ENCODE measurements at places on chromosomes 13 and 19.

GRCh38 chr13:36282821-36283432 is 14.7 kb downstream of the CCDC169 start:
- H3K27ac ChIP-seq = no peak overlapping the region
- H3K4me3 ChIP-seq = no peak overlapping the region
- no peaks in the 10 kb centered on the region for H3K4me1 ChIP-seq
- no peaks in the 10 kb centered on the region for H3K36me3 ChIP-seq

DNA sequence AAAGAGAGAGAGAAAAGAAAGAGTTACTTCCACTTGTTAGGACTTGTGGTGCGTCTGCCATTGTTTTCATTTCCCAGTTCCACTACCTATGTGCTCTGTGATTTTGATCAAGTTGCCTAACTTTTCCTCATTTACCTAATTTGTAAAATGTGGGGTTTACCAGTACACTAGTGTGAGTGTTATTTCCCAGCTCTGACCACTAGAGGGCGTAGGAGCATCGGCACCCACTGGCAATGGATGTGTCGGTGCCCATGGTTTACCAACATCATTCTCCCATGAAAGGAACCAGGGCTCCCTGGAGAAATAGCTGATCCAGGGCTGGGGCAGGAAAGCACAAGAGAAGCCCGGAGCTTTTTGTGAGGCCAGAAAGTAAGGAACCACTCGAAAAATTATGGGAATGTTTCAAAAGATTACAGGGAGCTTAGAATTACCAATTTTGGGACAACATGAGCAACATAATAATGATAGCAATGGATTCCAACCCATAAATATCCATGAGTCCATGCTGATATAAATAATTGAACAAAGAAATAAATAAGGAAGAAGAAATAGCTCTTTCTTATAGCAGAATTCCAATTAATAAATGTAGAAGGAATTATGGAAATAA is 15.1 kb upstream of the CEACAM4 start:
- no peaks in the 10 kb centered on the region for H3K4me1 ChIP-seq
- H3K27ac ChIP-seq = no peak overlapping the region
- no peak for DNase-seq
- no peaks in the 10 kb centered on the region for H3K27me3 ChIP-seq

GRCh38 chr13:32264407-32264806 is 50.8 kb downstream of the ZAR1L start:
- no peak for DNase-seq

DNA sequence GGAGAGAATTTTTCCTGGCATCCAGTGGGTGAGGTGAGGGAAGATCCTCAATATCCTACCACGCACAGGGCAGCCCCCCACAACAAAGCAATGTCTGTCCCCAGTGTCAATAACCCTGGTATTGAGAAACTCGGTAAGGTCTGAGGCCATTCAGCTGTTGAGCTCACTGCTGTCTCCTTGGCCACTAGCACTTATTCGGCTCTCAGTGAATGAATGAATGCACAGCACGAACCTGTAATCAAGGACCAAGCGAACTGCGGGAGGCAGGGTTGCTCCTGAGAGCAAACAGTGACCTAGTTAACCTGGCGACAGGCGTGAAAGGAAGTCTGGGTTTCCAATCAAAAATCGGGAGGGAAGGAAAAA is 640 bp downstream of the ZSCAN5A start:
- peak overlapping the region; percentile 73 for H3K4me3 ChIP-seq
- peak overlapping the region; percentile 96 for H3K27ac ChIP-seq
- H3K4me1 ChIP-seq = no peaks in the 10 kb centered on the region
- no peak for DNase-seq
